DMS153 (cell line): ENCODE measurements at places on chromosomes 16 and 17.

GRCh38 chr17:35002876-35003551 is 22.7 kb downstream of the LIG3 start:
- DNase-seq: no peak

DNA sequence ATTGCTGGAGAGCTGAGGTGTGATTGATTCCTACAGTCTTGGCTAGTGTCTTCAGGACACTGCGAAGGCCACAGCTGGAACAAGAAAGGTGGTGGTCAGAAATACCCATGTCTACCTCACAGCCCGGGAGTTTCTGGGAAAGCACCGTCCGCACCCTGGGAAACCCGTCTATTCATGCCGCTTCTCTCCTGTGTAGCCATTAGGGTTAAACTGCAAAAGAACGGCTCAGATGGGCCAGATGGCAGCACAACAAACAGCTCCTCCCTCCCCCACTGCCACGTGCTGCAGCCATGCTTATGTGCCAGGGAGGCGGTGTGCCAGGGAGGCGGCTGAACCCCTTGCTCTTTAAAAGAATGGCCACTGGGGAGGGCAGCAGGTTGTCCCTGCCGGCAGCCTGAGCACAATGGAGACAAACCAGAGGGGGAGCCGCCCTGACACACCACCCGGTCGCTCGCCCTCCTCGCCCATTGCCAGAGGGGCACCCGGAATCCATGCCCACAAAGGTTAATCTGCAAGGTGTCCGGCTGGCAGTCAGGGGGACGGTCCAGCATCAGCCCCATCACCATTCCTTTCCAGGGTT is 65.2 kb downstream of the CYTH1 start:
- DNase-seq: peak; percentile 62

DNA sequence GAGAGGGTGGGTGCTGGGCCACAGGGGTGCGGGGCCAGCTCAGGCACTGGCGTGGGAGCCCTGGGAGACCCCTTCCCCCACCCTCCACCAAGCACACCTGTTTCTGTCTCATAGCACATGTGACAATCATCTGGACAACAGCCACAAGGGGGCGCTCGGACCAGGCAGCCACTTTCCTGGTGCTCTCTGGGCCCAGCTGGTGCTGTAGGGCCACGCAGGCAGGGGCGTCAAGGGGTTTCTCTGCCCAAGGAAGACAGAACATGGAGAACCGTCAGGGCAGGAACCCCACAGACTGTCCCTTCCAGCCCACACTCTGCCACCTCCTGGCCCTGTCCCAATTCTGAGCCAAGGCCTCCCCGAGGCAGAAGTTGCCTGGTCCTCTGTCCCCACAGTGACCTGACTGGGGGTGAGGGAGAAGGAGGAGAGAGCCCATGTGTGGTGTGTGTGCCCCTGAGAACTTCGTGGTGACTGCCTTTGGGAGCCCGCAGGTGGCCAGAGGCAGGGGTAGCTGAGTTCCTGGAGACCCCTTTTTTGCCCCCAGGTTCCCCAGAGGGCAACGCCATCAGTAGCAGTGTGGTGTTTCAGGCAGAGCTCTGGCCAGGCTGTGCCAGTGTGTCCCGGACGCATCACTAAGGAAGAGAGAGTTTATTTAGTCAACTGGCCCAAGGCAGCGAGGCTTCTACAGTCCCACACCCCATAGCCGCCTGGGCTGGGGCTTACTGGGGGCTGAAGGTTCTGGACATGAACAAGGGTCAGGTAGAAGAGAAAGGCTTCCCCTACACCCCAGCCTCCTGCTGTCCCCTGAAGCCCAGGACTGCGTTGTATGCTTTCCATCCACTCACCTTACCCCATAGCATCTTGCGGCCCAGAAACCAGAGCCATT is 3.1 kb upstream of the SETD6 start:
- no peak for DNase-seq

DNA sequence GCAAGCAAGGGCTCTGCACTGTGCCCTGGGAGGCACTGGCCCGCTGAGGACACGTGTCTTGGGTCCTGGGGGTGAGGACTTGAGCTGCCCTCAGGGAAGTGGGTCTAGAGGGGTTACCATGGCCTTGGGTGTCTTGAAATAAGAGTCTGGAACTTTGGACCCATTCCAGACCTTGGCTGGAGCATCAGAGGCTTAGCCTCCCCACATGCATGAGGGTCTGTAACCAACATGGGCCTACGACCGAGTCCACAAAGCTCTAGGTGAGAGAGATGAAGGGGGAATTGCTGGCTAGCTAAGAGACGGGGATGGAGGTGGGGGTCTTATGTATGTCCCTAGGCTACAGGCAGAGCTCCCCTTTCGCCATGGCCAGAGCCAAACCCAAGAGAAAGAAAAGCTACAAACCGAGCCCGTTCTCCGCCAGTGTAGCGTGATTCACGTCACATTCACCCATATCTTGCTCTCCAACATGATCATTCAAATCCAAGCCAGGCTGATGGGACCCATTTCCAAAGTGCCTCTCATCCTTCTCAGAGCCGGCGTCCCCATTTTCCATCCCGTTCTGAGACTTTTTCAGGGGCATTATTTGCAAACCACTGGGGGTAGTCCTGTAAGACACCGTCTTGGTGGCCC is 120.1 kb downstream of the CDYL2 start:
- DNase-seq: no peak

- DNase-seq: no peak
Measured at GRCh38 chr17:72840019-72840418, 252.5 kb downstream of the SLC39A11 start.
